ENCODE measurements at places on chromosomes 3 and 15.

GRCh38 chr3:87837076-87837475 is 221.7 kb downstream of the CGGBP1 start:
- DNase-seq, result no peak

GRCh38 chr3:58492494-58492905 is 604 bp downstream of the KCTD6 start:
- no peak for DNase-seq

DNA sequence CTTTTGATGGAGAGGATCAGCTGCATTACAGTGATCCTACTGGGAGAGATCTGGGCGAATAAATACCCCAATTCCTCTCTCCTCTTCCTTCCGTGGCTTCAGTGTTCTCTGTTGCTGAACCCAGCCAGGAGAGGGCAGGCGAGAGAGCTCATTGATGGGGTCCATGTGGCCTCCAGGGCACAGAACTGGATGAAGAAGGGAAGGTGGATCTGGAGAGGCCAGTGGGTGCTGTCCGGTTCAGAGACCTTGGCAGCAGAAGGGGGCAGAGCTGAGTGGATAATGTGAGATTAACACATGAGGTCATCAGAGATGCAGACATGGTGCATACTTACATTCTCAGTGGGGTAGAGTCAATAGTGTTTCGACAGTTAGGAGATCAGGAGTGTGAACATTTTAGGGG is 193.6 kb downstream of the CLSTN2 start:
- DNase-seq, result peak; percentile 8

- no peak for DNase-seq
Observed at GRCh38 chr3:192847941-192848340, 69.7 kb downstream of the MB21D2 start.

DNA sequence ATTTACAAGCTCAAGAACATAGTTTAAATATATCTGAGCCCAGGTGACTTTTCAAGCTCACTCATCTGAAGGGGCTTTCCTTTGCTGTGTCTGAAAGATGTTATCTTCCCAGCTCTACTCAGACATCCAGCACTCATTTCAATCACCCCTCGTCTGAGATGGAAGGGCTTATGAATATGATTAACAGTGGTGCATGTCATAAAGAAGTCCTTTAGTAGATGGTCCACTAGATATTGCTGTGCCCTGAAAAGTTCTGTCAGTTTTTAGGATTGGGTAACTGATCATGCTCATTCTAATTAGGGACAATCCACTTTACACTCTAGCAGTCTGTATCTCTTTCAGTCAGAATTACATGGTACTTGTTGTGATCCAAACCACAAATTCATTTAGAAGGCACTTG is 28.3 kb downstream of the RETNLB start:
- DNase-seq, result no peak

DNA sequence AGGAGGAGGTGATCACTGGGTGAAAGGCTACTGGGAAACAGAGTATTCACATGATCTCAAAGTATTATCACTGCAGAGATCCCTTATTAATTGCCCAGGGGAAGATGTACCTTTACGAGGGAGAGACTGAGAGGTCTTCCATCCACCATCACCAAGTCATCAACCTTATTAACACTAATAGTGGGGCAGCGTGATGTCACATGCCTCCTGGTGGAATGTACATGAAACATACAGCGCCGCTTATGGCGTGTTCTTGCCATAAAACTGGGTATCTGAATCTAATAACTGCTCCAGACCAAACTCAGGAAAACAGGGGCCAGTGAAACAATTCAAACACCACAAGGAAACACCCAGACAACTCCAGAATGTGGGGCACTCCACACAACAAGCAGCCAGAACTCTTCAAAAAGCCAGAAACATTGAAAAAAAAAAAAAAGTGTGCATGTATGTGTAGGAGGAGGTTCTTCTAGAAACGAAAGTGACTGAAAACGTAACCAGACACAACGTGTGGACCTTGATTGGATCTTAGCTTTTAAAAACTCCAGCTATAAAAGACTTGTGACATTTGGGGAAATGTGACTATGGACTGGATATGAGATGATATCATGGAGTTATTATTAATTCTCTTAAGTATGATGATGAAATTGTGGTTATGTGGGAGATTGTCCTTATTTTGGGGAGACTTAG is 4.6 kb downstream of the STIMATE start:
- DNase-seq, result no peak

DNA sequence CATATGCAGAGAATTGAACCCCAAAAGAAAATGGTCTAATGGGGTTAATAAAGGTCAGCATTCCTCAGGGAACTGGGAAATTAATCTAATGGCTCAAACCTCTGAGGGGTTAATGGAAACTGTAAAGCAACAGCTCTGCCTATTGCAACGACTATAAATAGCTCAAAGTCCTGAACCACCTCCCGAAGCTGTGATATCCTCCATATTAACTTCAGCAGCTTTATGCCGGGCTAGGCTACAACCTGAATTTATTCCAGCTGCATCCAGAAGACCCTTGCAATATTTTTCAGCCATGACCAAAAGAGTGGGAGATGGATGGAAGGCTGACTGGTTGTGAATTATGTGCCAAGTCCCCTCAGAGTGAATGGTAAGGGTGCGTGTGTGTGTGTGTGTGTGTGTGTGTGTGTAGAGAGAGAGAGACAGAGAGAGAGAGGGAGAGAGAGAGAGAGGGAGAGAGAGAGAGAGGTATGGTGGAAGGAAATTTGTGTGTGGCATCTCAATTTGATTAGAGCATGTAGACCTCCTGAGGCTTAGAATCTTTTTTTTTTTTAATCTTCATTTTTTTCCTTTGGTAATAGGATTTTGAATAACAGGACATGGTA is 109.9 kb downstream of the PDCD6IP start:
- no peak for DNase-seq

GRCh38 chr3:50708620-50709019 is 33.9 kb downstream of the DOCK3 start:
- no peak for DNase-seq

GRCh38 chr3:195855471-195856409 is 44.0 kb upstream of the MUC4 start:
- no peak for DNase-seq

Data from neural crest cell (in vitro differentiated cells).